ENCODE measurements at places on chromosomes 7 and 10.

DNA sequence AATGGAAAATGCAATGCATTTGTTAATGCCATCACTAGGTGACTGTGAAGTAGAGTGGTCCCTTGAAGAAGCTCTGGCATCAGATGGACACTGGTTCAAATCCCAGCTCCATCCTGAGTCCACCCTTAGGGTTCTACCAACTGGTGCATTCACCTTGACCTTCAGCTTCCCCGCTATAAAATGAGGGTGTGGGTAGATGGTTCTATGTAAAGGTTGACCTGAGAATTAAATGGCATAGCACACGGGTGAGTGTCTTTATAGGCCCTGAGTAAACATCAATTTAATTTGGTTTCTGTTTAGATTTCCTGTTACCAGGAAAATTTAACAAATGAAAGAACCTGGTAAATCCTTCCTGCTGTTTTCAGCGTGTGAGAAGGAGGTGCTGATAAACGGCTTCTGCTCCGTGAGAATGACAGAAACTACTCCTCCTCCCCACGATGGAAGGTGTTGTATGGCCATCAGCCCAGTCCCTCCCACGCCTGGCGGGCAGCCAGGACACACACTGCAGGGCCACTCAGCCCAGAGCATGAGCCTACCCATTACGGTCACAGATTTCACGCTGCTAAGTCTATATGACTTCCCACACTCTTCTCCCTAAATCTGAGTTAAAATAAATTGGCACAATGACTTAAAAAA lies 210.1 kb downstream of the TNS3 start:
- DNase-seq = no peak

DNA sequence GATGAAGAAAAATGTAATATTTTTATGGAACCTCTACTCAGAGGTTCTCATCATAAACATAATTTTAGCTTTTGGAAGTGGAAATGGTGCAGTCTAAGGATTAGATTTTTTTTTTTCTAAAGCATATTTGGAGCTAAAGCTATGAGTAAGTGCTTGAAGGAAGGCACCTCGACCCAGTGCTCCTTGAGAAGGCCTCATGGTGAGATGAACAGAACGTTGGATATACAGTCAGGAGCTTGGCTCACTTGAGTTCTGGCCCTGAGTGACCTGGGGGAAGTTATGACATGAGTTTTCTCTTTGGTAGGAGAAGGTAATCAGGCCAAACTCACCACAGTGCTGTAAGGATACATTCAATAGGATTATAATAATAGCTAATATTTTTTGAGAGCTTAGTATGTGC lies 163.3 kb downstream of the JCAD start:
- no peak for DNase-seq

GRCh38 chr10:132938472-132939339 lies 3.7 kb downstream of the CFAP46 start:
- DNase-seq = no peak

GRCh38 chr7:74183142-74183541 lies 9.0 kb downstream of the EIF4H start:
- DNase-seq = no peak

DNA sequence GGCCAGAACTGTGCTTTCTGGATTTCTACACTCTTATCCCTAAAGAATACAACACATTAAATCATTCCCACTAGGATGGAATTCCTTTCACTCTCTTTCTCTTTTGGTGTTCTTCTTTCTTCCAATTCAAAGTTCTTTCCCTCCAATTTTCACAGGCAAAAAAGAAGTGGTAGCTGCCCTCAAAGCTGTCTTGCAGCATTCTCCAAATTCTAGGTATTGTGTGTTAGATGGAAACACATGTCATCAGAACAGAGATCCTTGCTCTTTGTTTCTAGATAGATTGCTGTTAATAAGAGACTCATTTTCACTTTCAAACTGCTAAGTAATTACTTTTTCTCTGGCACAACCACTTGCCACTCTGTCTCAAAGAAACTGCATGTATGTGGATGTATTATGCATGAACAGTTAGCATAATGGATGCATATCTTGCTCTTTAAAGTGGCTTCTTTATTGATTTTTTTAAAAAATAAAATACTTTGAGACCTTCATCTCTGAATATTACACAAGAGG lies 31.0 kb downstream of the SHTN1 start:
- no peak for DNase-seq

DNA sequence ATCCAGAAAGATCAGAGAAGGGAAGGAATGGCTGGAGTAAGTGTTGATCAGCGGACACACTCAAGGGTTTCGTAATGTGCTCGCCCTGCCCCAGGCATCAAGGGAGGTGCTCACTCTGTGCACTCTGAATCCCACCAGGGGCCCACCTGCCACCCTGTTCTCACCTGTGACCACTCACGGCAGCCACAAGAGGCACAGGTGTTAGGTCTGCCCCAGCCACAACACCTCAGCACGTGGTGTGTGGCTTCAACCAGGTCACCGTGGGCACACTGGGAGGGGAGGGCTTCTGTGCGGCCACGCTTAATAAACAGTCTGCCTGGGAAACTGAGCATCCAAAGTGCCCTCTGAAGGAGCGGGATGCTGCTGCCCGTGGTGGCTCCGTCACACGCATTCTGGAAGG lies 49.8 kb downstream of the CUX1 start:
- DNase-seq = no peak

GRCh38 chr10:13106387-13107045 lies 6.6 kb downstream of the OPTN start:
- no peak for DNase-seq

GRCh38 chr7:149423449-149424110 lies 37.3 kb downstream of the ZNF777 start:
- no peak for DNase-seq

GRCh38 chr10:72736176-72736827 lies 44.4 kb downstream of the MCU start:
- DNase-seq = no peak

DNA sequence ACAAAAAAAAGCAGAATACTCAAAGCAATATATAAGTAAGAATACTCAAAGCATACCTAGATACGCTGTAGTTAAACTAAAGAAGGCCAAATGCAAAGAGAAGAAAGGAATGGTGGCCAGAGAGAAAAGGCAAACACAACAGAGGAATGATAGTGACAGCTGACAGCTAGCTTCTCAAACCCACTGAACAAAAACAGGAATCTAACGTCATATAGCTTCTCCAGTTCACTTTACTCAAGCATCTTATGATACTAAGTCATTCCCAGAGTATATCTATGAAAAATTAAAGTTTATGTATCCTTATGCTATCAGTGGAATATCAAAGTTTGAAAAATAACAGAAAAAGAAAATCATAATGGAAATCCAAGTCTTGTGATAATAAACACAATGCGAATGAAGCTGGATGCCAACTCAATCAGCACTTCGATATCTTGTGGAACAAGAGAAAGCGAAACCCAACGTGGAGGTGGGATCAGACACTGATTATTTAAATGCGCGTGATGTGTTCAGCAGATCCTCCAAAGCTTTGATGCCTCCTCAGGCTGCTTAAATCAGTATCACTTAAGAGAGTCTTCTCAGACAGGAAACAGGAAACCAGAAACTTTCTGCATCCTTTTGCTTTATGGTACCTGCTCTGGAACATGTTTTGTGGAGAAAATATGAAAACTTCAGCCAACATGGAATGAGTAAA lies 102.8 kb downstream of the PIP4K2A start:
- DNase-seq = peak; percentile 57

GRCh38 chr10:59954296-59954695 lies 47.9 kb upstream of the CCDC6 start:
- no peak for DNase-seq

All from GM12878 (cell line).